Fibroblast of mammary gland (primary cell): ENCODE measurements at places on chromosomes 3 and 15.

GRCh38 chr15:26260517-26261133 lies 397.5 kb upstream of the ATP10A start:
- DNase-seq: peak; percentile 27

DNA sequence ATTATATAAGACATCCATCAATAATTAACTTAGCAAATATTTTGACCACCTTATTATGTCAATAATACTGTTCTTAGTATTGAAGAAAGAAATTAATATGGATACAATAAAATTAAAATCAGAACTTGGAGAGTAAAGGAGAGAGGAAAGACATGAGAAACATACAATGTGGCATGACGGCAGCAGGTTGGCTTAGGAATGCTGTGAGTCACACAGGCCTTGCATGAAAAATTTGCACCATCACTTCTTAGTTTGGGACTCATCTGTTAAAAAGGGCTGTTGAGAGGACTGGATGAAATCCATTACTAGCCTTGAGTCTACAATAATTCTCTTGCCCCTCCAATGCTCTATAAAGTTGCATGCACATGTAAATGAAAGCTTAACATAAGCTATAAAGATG lies 880.8 kb downstream of the ROBO1 start:
- peak; percentile 79 for DNase-seq

DNA sequence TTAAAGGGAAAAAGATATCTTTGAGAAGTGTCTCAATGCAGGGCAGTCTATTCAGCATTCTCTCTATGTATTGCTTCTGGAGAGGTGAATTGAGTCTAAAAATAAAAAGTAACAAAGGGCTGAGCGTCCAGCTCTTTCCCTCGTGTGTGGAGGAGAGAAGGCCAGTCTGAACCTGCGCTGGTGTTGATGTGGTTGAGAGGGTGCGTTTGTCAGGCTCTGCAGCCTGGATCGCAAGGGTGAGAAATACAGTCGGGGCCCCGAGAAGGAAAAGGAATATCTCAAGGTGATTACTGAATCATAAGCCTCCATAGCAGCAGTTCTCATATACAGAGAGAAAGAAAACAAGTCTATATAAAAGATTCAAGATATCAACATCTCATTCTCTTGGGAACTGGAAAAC lies 494.1 kb upstream of the MDFIC2 start:
- DNase-seq: no peak

- no peak for DNase-seq
These were observed 67.5 kb downstream of the KCNMB2 start for GRCh38 chr3:178603735-178604134.

DNA sequence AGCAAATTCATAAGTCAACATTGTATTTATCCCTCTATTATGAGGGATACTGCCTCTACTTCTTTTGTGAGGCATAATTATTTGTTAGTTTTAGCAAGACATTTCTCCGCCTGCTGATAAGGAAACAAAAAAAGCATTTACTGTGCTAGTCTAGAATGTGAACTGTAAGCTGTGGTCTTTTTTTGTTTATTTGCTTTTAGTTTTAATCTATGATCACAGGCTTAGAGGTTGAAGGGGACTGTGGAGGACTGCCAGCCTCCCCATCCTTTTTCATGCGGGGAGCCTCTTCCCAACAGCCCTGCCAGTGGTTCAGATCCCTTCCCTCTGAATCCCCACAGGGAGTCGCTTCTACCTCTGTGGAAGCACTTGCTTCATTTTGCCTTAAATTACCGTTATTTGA lies 331.0 kb upstream of the ROPN1 start:
- DNase-seq: no peak

DNA sequence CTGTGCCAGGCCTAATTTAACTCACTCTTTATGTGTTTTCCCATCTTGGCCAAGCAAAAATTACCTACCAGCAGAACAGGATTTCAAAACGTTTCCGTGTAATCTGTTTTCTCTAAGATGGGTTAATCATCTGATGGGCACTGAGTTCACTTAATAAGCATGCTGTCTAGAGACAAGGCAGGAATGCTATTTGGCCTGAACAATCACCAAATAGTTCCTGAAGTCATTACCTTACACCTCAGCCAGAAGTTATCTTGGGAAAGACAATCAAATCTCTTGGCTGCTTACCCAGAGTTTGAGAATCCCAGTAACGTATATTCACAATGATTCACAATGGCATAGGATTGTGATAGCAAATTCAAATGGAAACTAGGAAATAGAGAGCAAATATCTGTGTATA lies 779.1 kb downstream of the CADM2 start:
- DNase-seq: no peak

DNA sequence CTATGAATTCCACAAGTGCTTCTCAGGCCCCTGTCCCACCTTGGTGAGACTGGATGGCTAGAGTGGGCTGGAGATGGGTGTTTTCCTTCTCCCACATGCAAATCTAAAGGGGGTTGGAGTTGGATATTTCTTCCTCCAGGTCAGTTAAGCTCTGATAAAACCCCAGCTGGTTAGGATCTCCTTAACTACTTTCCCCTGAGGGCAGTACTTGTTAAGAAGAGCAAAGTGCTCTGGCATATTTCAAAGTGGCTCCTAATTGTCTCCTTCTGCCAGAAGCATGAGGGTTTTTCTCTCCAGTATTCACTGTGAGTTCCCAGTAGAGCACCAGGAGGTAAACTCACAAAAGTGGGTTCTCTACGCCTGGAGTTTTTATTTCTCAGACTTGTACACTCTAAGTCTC lies 31.4 kb downstream of the COL6A6 start:
- DNase-seq: no peak

DNA sequence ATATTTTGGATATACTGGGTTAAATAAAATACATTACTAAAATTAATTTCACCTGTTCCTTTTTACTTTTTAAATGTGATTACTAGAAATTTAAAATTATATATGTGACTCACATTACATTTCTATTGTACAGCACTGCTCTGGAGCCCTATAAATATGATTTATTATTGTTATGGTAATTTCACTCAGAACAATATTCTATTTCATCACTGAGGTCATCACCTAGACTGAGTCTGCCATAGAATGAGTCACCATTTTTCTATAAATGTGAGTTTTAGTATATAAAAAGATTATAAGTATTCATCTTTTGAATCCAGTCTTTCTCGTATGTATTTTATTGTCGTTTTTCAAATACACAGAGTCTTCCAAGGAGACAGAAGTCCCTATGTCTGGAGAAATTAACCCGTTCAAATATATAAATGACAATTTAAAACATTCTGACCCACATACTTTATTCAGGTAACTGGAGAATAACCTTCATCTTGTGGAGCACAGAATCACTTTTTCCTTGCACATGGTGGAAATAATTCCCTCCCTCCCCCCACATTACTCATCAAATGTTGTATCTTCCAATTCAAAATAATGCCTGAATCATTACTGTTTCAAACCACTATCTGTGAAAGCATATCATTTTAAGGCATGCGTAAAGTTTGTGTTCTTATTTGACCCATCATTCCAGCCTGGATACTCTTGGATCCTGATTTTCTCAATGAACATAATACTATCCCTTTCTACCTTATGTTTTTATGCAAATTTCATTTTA lies 30.0 kb downstream of the CHST14 start:
- peak; percentile 63 for DNase-seq

DNA sequence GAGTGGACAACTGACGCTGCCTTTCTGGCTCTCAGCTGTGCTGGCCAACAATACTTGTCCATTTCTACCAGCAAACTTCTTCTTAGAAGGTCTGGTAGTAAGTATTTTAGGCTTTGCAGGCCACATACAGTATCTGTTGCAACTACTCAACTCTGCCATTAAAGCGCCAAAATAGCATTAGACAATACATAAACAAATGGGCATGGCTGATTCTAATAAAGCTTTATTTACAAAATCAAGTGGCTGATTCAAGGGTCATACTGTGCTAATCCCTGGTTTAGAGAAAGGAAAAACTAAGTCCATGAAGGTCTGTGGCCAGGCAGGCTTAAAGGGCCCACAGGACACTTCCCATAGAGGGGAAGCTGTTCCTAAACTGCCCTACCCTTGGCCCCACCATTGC lies 26.3 kb upstream of the TPM1 start:
- DNase-seq: no peak

GRCh38 chr3:107705046-107705445 lies 182.3 kb downstream of the BBX start:
- no peak for DNase-seq

- DNase-seq: no peak
These were observed 15.1 kb downstream of the USP4 start for GRCh38 chr3:49324768-49325167.

DNA sequence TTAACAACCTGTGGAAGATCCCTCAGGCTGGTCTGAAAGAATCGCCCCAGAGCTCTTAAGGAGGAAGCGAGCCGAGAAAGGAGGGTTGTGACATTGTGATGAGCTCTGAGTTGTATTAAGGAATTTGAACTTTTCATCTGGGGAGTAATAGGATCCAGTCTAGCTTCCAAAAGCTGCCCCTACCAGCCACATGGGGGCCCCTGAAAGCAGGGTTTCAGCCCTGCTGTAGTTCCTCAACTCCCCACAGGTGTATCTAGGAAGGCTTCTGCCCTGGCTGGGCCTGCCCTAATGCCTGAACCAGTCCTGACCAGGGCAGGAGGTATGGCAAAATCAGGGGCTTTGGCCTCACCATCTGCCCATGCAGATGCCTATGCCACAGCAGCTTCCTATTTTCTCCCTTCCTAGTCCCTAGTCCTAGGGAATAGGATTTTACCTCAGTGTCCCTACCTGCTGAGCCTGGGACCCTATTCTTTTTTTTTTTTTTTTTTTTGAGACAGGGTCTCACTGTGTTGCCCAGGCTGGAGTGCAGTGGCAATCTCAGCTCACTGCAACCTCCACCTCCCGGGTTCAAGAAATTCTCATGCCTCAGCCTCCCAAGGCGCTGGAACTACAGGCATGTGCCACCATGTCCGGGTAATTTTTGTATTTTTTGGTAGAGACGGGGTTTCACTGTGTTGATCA lies 5.0 kb upstream of the AP3S2 start:
- peak; percentile 48 for DNase-seq

GRCh38 chr15:72182673-72183072 lies 14.9 kb downstream of the GRAMD2A start:
- no peak for DNase-seq

- peak; percentile 55 for DNase-seq
These were observed 16.7 kb upstream of the ZNF280D start for GRCh38 chr15:56749982-56750381.

DNA sequence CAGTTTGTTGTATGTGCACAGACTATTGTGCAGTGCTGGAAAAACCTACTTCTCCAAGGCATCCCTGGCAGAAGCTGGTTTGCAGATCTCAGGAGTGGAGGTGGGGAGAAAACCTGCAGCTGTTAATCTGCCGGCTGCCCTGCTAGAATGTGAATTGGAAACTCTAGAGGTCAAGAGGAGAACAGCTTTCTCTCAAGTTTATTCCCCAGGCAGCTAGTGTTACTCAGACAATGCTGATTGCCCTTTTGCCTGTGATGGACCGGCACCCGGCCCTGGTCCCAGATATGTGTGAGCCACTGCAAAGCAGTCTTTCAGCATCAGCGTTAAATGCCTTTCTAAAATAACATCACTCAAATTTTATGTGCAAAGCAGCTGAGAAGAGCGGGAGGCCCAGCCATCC lies 129.7 kb upstream of the TPM1 start:
- DNase-seq: no peak

DNA sequence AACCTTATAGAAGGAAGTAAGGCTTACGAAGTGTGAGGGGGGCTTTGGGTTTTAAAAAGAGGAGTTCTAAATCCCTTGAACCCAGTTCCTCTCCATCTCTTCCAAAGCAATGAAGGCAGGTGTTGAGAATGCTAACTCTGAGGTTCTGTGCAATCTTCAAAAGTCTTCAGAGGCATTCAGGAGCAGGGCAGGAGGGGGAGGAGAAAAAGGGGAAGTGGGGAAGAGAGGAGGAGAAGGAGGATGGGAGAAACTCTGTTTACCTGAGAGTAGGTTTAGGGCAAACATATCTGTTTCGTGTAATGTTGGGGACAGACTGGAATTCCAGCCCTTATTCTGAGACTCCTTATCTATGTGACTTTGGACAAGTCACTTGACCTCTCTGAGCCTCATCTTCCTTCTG lies 36.9 kb downstream of the FAM3D start:
- DNase-seq: no peak
